Skin of body (tissue), 3 donors: ENCODE measurements at places on chromosomes 2 and 18. TPM values are rescaled to one million over a fixed set of nuclear protein-coding genes. Genes with fewer than 3 reads are reported as not detected.

- DNase-seq: no peak
Observed at GRCh38 chr2:80364524-80365212, 60.1 kb upstream of the LRRTM1 start.

- DNase-seq: no peak
Observed at GRCh38 chr2:16382451-16382850, 283.2 kb downstream of the CYRIA start.

- no peak for DNase-seq
Observed at GRCh38 chr2:218872645-218873358, 7.8 kb upstream of the WNT10A start.

- DNase-seq: no peak
Observed at GRCh38 chr2:232482301-232483238, 5.1 kb downstream of the ECEL1 start.

DNA sequence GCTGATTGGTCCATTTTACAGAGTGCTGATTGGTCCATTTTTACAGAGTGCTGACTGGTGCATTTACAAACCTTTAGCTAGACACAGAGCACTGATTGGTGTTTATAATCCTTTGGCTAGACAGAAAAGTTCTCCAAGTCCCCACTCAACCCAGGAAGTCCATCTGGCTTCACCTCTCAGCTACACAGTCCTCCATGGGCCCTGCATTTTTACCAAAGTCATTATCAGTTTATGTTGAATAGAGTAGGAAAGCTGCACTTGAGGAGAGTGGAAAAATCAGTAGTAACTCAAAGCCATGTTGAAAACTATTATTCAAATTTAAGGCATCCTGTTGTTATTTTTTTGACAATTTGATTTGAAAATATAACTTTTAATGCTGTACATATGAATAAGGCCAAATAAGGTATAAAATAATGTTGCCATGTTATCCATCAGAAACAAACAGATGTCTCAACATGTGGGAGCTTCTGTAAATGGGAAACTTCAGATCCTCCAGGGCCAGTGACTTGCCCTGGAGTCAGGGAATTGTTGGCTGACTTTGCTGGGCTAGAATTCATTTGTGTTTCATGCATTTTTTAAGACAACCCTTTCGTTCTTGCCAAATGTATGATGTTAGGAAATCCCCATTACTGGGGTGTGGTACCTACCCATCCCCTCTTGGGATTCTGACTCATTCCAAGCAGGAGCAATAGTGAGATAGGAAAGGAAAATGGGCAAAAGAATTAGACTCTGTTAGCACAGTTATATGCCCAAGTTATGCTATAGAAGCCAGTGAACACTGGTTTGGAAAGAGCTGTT is 37.8 kb upstream of the CCDC195 start:
- peak; percentile 71 for DNase-seq

- DNase-seq: no peak
Observed at GRCh38 chr2:56898986-56899385, 715.2 kb downstream of the CCDC85A start.

GRCh38 chr2:79770926-79771325 is 258.1 kb downstream of the CTNNA2 start:
- no peak for DNase-seq

- DNase-seq: no peak
Observed at GRCh38 chr18:50582500-50582899, 22.6 kb downstream of the MAPK4 start.

DNA sequence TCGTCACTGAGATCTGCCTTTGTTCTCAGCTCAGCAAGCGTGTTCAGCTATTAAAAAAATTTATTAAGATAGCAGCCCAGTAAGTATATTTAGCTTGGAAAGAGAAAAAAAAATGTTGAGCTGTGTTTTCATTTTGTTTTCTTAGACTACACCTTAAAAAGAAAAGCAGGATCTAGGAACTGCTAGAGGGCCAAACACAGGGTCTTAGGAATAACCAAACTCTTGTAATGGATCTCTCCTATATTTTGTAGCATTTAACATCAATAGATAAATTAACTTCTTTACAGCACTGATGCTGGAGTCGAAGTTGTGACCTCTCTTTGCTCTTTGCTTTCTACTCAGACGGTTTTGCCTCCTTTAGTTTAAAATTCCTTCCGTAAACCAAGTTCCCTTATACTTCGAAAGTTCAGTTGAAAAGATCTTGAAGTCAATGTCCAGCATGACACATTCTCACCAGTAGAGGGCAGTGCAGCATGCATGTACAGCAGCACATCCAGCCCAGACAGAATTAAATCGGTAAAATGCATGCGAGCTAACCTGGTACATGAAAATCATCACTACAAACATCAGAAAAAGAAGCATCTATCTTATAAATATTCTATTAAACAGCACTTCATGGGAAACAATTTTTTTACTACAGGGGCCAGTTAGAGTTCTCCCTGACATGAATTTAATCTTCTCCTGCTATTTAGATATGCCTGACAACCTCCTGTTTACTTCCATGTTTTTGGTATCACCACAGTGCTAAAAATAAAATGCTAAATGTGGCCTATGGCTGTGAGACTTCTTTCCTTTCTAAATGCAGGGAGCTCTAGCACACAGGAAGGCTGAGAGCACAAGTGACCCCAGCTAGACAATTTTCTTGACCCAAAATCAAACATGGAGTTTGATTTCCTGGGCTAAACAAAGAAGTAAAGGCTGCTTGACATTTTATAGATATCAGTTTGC is 48.2 kb upstream of the MAP3K20 start:
- peak; percentile 91 for DNase-seq

GRCh38 chr2:232984451-232985207 is 28.4 kb downstream of the NGEF start:
- DNase-seq: no peak

DNA sequence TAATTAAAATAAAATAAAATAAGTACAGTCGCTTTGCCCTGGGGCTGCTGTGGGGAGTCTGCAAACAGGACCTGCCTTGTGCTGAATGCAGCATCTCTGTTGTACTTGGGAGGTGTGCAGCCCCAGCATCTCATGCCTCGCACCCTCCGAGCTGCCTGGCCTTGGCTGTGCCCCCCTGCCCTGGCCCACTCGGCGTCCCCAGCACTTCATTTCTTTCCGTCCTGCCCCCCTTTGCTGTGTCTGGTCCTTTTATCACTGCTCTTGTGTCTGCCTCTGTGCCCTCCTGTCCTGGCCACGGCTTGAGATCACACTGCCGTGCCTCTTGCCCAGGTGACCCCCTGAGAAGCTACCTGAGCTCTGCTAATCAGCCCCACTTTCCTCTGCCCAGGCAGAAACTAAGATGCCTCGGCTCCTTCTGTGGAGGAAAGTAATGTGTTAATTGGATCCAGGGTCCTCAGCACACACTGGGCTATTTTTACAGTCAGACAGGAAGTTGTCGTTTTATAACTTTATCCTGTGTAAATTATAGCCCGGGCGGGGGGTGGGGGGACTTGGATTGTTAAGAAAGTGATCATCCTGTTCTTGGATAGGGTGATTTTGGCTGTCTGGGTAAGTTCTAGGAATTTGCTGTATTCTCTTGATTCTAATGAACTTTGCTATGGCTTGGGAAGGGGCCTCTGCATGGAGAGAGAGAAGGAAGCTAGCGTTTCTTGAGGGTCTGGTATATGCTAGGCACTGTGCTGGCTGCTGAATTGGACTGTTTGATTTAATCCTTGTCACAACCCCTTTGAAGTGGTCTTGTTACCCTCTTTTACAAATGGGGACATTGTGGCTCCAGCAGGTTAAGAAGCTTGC is 69.4 kb downstream of the AGAP1 start:
- peak; percentile 49 for DNase-seq

DNA sequence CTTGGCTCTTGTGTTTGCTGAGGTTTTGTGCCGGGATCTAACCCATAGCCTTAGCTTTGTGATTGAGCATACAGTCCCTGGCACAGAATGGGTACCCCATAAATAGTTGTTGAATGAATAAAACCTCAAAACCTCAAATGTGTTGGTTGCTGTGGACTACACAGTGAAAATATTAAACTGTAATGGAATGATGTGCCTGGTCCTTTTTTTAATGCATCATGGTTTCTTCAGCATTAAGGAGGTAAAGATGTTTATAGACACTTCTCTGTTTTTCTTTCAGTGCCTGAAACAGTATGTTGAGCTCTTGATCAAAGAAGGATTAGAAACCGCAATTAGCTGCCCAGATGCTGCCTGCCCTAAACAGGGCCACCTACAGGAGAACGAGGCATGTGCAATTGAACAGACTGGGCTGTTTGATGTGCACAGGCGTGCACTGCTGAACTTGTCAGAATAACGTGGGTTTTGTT is 97.0 kb downstream of the RNF144A start:
- DNase-seq: no peak

GRCh38 chr2:4415810-4416413 is 712.5 kb downstream of the DCDC2C start:
- DNase-seq: no peak

DNA sequence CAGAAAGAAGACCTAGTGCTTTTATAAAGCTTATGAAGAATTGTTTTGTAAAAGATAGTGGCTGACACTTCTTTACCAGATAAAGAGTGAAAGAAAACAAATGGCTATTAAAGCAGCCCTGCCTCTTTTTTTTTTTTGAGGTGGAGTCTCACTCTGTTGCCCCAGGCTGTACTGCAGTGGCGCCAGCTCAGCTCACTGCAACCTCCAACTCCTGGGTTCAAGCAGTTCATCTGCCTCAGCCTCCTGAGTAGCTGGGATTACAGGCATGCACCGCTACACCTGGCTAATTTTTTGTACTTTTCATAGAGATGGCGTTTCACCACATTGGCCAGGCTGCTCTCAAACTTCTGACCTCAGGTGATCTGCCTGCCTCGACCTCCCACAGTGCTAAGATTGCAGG is 12.9 kb downstream of the ARPC2 start:
- DNase-seq: no peak

GRCh38 chr2:196487417-196487816 is 152.1 kb upstream of the CCDC150 start:
- DNase-seq: peak; percentile 67

- peak; percentile 56 for DNase-seq
Observed at GRCh38 chr2:204691911-204692510, 146.7 kb downstream of the PARD3B start.

GKN1 gene
- not detected for total RNA-seq

CCL20 gene
- 33.2 TPM for total RNA-seq

ANKRD30BL gene
- total RNA-seq: 1.4 TPM

HOXD3 gene
- total RNA-seq: 9.7 TPM

VWA3B gene
- not detected for total RNA-seq

ACOXL gene
- 0.30 TPM for total RNA-seq

PTGR3 gene
- total RNA-seq: 11.8 TPM
